ENCODE measurements at places on chromosomes 2 and 18. TPM values are rescaled to one million over a fixed set of nuclear protein-coding genes. Genes with fewer than 3 reads are reported as not detected.

DNA sequence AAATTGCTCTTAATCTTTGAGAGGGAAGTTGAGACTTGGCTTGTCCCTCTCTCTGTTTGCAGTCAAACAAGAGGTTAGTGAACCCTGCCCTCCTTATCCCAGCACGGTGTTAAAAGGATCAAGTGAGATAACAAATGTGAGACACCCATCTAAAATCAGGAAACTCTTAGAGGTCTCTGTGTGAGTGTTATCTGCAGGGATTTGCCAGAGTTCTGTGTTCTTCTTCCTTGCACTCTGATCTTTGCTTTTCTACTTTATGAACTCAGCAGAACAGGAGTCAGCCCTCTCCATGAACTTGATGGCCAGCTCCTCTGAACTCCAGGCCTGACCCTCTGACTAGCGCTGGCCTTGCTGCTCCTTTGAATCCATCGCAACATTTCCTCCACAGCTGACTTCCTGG is 123.8 kb downstream of the NCKAP5 start:
- DNase-seq = no peak

MC5R gene
- total RNA-seq = not detected

DNA sequence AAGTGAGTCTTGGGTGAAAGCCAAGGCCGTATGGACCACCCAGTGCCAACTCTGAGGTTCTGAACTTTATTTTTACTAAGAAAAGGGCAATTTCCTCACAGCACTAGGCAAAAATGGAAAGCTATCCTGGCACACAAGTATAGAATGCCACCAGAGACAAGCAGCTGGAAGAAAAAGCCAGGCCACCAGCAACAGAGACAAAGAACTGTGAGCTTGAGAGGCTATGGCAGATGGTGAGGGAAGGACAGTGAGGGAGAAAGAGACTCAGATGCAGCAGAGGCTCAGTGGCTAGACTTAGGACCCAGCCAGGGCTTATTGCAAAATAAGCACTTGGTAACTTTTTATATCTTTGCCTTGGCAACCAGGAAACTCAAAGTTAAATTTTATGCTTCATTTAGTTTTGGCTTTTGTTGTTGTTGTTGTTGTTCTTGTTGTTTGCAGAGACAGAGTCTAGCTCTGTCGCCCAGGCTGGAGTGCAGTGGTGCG is 78.0 kb upstream of the BZW1 start:
- no peak for DNase-seq

DNA sequence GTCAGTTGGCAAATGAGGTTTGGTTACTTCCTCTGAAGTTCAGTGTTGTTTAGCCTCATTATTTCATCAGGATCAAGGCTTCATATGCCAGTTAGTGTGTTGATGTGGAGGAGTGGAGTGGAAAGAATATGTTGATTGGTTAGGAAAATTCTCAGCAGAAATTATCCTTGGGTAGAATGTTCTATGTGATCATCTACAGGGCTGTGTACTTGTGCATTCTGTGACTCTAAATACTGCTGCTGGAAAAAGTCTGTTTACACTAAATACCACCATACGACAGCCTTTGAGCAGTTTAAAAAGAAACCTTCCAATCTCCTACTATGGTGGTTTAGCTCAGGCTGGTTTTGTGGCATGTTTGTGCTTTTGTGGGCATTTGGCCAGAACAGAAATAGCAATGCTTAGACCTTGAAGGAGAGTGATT is 25.8 kb downstream of the CAB39 start:
- no peak for DNase-seq

DNA sequence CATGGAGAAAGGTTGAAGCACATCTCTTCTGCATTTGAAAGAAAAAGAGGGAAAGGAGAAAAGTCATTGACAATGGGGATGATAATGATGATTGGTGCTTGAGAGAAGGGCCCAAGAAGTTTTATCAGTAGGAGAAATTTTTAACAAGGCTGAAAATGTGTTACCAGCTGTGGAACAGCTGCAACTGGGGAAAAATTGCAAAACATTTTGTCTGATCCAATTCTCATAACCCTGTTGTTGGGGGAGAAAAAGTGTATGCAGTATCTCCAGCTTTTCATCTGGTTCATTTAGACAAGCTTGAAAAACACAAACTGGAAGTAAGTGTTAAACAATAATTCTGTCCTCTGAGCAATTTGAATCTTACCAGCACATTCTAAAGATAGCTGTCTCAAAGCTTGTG is 92.7 kb downstream of the CSRNP3 start:
- no peak for DNase-seq

DNA sequence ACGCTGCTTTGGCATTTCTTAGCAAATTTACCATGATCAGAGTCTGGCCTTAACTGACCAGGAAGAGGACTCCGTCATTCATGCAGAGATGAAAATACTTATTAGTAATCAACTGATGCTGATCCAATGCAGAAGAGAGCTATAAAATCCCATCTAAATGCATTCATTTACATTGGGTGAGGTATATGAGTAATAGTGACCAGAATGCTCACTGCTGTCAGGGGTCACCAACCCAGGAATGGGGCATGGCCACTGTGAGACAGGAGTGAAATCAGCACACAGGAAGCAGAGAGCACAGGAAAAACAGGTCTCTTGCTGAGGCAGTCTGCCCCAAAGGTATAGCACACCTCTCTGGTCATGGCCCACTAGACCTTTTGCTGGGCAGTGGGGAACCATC is 68.1 kb upstream of the TMEM247 start:
- DNase-seq = no peak

DNA sequence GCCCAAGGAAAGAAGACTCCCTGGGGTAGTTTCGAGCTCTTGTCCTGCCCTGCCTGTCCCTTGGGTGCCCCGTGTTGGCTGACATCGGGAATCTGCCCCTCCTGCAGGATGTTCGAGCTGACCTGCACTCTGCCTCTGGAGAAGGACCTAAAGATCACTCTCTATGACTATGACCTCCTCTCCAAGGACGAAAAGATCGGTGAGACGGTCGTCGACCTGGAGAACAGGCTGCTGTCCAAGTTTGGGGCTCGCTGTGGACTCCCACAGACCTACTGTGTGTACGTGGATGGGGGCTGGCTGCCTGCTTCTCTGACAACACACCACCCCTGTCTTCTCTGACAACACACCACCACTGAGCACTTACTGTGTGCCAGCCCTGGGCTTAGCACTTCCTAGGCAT is 210.8 kb downstream of the DYSF start:
- DNase-seq = no peak

RAPGEF4 gene
- total RNA-seq = 8.9 TPM

IL1RL2 gene
- total RNA-seq = not detected

DNA sequence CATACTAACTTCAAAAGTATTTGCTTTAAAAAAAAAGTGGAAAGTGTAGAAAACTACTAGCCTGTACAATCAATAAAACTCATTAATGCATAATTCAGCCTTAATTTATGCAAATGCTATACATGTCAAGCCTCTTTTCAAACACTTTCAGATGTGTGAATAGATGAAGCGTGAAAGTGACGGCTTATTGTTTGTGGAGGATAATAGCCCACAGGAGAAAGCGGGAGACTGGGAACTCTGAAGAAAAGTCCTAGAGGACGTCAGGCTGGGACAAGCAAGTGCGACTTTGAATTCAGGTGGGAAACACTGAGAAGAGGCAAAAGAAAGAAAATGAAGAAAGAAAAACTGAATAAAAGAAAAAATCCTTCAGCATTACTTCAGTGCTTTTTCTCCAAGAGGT is 108.5 kb downstream of the STK39 start:
- DNase-seq = no peak

- peak; percentile 90 for DNase-seq
Observed at GRCh38 chr18:80231151-80231550, 16.2 kb downstream of the PARD6G start.

MYO1B gene
- total RNA-seq = 17.3 TPM

- no peak for DNase-seq
Observed at GRCh38 chr18:22817844-22818243, 115.3 kb upstream of the RBBP8 start.

GAL3ST2 gene
- not detected for total RNA-seq

DNA sequence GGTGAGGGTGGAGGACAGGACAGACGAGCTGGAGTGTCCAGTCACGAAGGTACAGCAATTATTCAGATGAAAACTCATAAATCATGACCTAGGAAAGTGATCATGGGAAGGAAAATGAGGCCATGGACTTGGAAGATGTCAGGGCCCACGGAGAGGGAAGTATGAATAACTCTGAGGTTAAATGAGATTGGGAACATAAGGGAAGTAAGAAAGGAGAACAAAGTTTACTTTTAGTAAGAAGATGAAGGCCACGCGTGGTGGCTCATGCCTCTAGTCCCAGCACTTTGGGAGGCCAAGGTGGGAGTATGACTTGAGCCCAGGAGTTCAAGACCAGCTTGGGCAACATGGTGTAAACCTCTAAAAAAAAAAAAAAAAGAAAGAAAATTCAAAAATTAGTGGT is 56.2 kb downstream of the AQP4 start:
- DNase-seq = no peak

IL36G gene
- total RNA-seq = not detected

GTF2A1L gene
- total RNA-seq = 11.8 TPM

GRCh38 chr2:39696101-39696553 is 30.4 kb downstream of the TMEM178A start:
- no peak for DNase-seq

DNA sequence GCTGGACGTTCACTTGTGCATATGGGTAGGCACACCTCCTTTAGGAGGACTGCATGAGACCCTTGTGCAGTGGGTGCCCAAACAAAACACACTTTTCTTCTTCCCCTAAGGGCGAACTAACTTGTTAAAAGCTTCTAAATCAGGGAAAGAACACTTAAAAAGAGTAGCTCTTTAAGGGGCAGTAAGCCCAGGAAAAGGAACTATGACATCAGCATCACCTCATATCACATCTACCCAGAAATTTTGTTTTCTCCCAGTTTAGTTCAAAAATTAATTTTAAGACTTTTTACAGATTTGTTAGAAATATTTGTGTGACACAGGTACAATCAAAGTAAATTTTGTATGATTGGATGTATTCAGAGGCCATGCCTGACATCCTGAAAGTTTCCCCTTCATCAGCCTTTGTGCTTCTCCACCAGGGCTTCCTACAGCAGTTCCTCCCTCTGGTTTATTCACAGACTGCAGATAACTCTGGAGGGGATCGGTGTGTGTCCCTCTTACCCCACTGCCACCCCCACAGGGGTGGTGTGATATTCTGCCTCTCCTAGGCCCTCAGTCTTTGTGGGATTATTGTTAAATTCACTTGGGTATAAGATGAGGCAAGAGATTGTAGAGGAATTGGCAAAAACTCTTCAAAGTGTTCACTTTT is 27.6 kb downstream of the BCL2L11 start:
- no peak for DNase-seq

DNA sequence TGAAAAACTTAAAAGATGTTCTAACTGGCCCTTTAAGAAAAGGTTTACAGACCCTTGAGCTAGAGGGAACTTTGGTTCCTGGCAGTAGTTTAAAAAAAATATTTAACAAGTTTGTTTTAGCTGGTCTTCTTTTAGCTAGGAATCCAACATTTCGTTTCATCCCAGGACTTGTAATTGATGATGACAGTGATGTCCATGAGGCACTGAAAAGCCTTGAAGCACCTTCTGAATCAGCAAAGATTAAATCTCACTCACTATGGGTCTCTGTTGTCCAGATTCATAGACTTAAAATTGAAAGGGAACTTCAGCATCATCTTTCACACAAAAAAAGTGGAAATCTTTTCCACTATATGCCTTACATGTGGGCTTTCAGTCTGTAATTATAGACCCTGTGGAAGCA is 102.9 kb upstream of the ETAA1 start:
- no peak for DNase-seq

- DNase-seq = no peak
Observed at GRCh38 chr2:2639251-2640139, 308.4 kb upstream of the MYT1L start.

DNA sequence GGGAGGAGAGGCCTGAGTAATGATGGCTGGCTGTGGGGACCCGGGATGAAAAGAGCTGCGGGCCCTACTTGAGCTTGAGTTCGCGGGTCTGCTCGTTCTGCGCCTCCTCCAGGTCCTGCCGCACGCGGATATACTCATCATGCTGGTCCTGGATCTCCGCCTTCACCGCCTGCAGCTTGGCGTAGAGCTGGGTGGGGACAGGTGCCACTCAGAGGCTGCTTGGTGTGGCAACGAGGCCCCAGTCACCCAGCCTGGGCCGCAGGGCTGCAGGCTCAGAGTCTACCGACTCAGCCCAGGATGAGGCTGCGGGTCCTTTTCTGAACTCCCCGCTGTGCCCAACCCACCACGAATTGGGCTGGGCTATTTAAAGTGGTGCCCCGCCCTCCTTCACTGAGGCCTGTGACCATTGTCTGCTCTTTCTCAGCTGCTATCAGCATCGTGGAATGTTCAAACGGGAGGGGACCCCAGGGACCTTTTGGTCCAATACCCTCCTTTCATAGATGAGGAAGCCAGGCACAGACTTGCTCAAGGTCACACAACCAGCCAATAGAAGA is 28.0 kb downstream of the KIF3C start:
- no peak for DNase-seq

DNA sequence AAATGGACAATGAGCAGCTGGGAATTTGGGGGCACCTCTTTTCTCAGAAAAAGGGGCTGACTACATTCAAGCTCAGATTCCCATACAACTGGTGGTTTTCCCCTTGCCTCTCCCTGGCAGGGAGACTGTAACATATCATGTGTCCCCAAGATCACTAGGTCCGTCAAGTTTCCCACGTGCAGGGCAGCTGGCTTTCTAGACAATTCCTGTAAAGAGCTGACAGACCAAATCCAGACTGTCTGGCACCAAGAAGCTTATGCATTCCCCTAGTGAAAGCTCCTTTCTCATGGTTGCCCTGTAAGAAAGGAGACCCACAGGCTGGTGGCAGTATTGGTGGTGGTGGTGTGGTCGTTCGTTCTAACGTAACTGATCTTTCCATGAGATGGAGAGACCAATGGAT is 48.8 kb downstream of the THUMPD2 start:
- DNase-seq = no peak

GRCh38 chr2:82000606-82001005 is 1696.1 kb upstream of the LRRTM1 start:
- DNase-seq = no peak
